Fibroblast of villous mesenchyme (primary cell): ENCODE measurements at places on chromosomes 12 and 14. TPM values are rescaled to one million over a fixed set of nuclear protein-coding genes. Genes with fewer than 3 reads are reported as not detected.
A peak's percentile ranks its signal among the peaks of the same experiment; 100 is the strongest.

CMKLR1 gene
- total RNA-seq = 1.7 and 1.9 TPM in 2 replicates

SMAGP gene
- 5.2 and 8.4 TPM in 2 replicates for total RNA-seq

RNASE4 gene
- total RNA-seq = 6.9 and 7.4 TPM in 2 replicates

LRFN5 gene
- total RNA-seq = 0.97 and 1.7 TPM in 2 replicates

RASAL1 gene
- total RNA-seq = not detected in 2 replicates

TRIM9 gene
- 0.64 TPM in 1 of 2 replicates, not detected in the other for total RNA-seq

PLEK2 gene
- total RNA-seq = 2.2 and 4.5 TPM in 2 replicates

PPFIBP1 gene
- total RNA-seq = 69.1 and 71.2 TPM in 2 replicates

LALBA gene
- total RNA-seq = not detected in 2 replicates

GRCh38 chr14:49915085-49915484, 22.2 kb downstream of the ARF6 start:
- DNase-seq = no peak

GRCh38 chr12:113479590-113480335, 8.1 kb upstream of the LHX5 start:
- DNase-seq = peak; percentile 30

GRCh38 chr14:101120641-101121507, 217.4 kb upstream of the RTL1 start:
- DNase-seq = no peak

- DNase-seq = no peak
Observed at GRCh38 chr12:117331691-117332090, 29.7 kb downstream of the NOS1 start.

GRCh38 chr14:53938136-53938837, 18.3 kb downstream of the BMP4 start:
- no peak for DNase-seq

GRCh38 chr12:120625557-120626419, 14.6 kb upstream of the CABP1 start:
- no peak for DNase-seq

DNA sequence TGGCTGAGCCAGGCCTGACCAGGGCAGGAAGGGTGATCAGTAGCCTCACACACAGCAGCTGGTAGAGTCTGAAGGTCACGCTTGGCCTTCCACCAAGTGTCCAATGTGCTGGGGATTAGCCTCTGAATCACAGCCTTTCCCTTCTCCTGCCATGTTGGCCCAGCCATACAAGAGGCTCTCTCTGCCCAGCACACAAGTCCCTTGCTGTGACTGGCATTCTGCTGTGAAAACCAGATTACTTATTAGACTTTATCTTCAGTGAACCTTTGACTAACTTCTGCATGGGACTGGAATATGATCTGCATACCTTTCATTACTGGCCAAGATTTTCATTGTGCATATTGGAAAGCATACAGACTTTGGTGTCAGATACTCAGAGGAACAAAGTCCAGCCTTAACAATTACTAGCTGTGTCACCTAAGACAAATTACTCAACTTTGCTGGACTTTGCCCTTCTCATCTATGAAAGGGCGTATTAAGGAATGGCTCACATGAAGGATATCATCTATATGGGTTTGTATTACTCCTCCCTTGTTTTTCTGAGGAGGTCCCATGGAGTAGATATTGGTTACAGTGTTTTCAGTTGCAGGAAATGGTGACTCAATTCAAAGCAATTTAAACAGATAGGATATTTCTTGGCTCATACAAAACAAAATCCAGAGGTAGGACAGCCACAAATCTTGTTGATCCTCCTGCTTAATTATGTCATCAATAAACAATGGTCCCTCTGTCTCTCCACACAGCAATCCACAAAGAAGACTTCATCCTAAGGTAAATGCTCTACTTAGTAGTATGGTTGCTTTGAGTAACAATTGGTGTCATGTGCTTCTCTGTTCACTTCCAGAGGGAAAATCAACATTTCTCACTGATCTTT, 99.6 kb downstream of the DYRK2 start:
- DNase-seq = peak; percentile 41

GRCh38 chr12:52956987-52957386, 8.1 kb downstream of the KRT18 start:
- DNase-seq = no peak

DNA sequence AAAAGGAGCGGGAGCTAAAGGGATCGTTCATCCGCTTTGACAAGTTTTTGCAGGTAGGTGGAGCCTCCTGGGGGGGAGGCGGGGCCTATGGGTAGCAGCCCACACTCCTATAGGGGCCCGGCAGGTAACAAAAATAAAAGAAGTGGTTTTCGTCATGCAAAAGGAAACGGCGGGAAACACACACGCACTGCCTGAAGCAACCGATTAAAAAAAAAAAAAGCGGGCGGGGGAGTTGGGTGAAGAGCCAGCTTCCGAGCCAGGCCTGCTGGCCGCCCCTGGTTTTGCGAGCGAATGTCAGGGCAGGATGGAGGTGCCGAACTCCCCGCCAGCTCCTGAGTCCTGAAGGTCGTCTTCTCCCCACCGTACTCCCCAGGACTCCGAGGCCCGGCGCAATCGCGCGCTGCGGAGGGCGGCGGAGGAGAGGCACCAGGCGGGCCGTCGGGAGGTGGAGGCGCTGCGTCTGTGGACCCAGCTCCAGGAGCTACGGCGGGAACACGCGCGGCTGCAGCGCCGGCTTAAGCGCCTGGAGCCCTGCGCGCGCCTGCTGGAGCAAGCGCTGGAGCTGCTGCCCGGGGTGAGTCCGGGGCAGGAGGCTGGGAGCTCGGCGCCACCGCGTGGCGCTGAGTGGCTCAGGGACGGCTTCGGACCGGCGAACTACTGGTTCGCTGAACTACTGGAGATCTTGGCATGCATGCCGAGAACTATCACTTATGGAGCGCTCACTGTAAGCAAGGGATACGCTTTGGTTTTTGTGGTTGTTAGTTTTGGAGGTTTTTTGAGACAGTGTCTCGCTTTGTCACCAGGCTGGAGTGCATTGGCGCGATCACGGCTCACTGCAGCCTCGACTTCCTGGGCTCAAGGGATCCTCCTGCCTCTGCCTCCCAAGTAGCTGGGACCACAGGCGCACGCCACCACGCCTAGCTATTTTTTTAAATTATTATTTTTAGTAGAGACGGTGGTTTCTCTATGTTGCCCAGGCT, 3.6 kb downstream of the CFAP73 start:
- peak; percentile 71 for DNase-seq

- peak; percentile 73 for DNase-seq
Observed at GRCh38 chr12:29611906-29612305, 114.4 kb upstream of the OVCH1 start.

- peak; percentile 43 for DNase-seq
Observed at GRCh38 chr12:91778091-91778832, 367.4 kb downstream of the BTG1 start.

DNA sequence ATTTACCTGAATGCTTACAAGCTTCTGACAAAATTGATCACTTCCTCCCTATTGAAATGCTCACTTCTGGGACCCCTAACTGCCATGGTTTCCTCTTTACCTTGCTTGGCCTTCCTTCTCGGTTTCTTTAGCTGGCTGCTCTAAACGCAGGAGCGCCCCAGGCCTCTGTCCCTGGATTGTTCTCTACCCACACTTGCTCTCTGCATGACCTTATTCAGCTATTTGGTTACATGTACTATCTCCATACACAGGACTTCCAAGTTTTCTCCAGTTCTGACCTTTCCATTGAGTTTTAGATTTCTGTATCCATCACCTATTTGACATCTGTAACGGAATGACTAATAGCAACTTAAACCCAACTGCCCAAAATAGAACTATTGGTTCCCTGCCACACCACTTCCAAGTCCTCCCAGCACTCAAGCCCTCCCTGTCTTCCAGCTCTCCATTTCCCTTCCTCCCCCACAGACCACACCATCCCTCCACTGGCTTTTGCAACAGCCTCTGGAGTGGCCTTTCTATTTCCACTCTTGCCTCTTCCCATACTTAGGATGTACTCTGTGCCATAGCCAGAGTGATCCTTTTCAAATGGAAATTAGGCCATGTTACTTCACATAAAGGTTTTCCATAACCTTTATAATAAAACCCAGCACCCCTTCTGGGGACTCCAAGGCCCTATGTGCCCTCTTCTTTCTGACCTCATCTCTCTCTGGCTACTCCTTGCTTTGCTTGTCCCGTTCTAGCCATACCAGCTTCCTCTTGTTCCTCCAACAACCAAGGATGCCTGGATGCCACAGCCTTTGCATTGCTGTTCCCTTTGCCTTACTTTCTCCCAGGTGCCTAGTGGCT, 202.2 kb downstream of the AEBP2 start:
- DNase-seq = peak; percentile 13

DNA sequence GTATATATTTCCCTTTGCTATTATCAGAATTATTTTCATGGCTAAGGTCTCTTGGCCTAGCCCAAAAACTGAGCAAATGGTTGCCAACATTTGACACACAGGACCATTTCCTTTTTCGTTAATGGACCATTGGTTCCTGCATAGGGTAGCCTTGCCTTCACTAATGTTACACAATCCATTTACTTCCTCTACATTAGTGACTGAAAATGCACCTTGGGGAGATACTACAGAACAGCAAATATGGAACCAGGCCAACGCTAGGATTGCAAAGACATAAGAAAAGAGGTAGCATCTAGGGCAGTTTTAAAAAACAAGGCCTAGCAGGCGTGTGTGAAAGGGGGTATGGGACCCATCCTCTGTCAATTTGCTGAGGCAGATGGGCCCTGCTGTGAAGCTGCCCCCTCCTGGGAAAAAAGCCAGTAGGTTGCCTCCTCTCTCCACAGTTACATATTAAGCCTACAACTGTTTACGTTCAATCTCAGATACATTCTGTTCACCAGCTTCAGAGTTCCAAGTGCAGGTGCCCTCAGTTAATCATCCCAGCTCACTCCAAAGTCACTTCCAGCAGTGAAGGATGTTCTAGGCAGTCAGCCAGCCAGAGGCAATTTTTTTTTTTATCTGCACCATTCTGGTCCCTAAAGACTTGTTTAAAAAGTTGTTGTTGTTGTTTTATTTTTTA, 15.0 kb downstream of the AQP6 start:
- no peak for DNase-seq

DNA sequence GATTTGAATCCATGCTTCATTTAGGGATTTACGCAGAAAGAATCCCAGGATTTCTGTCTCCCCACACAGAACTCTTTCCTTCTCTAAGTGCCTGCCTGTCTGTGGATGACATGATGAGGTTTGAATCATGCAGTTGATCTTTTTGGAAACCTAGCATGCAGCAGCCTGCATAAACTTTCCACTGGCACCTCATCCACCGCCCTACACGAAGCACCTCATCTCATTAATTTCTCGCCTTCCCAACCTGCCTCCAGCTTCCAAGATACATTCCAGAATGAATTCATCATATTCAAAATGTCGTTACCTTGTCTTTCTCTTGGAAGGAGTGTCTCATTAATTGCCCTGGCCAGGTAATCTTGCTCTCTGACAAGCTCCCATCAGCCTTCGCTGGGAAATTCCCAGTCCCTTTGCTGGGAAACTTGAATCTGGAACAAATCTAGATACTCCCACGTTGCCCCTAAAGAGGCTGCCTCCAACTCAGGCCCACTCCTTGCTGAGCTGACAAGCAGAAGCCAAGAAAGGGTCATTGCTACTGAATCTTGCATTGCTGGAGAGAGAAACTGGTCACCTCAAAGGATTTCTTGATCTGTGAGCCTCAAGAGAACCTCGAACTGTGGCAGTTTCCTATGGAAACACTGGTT, 48.2 kb downstream of the SERPINA3 start:
- DNase-seq = no peak

GRCh38 chr14:87178277-87178676, 814.7 kb downstream of the GALC start:
- no peak for DNase-seq

DNA sequence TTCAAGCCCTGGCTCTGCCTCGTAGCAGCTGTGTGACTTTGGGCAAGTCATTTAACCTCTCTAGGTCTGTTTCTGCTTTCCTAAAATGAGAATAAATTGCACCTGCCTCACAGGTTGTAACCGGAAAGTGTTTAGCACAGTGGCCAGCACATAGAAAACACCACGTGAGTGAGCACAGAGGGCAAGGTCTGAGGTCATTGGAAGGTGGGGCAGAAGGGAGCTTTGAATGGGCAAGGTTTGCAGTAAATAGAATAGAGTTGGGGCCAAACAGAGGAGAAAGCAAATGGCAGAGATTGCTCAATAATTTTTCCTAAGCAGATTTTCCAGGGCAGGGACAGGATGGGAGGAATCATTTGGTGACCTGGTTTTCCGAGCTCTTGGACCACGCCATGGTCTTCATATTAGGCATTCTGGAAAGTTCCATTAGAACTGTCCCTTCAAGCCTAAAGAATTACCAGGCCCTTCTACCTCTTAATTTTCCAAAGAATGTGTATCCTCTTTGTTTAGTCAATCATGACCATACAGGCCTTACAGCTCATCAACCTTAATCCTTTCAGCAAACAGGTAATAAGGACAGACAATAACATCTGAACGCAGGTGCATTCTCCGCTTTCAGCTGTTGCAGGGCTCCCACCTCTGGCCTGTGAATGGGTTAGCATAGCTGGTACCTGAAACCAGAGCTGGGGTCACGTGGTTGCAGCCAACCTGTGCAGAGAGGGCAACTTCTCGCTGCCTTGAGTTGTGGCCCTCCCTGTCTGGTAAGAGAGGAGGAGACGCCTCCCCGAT, 53.8 kb downstream of the VWF start:
- DNase-seq = no peak

DNA sequence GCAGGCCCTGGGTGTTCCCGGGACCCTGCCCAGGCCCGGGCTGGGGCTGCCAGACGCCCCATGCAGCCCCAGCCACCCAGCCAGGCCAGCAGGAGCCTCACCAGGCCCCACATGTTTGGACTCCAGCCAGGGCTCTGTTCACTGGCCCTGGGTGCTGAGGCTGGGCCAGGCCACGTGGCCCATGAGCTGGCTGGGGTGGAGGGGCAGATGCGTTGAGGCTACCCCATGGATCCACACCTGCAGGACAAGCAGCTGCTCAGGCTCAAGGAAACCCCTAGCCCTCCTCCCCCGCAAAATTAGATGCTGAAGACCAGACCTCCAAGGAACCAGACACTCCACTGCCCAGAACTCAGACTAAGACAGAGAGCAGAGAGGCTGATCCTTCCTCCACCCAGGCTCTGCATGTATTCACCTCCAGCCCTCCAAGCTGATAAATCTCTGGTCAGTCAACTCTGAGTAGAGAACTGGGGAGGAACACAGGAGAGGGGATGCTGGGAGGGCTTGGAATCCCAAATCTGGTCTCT, 1.6 kb downstream of the CDH24 start:
- DNase-seq = peak; percentile 59

DNA sequence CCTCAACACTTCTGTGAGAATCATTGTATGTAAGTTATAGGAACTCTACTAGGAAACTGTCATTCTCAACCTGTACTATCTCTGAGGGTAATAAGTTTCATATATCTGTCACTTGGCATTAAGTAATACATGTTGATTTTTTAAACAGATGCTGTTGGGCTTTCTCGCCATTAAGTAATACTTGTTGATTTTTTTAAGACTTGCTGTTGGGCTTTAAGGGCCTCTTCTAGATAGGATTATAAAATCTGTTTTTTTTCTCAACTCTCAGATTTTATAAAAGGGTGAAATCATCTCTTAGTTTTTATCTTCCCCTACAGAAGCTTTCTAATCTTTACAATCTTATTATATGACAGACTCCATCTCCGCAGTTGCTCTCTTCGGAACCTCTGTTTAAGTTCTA, 5.6 kb downstream of the WASHC4 start:
- peak; percentile 73 for DNase-seq

DNA sequence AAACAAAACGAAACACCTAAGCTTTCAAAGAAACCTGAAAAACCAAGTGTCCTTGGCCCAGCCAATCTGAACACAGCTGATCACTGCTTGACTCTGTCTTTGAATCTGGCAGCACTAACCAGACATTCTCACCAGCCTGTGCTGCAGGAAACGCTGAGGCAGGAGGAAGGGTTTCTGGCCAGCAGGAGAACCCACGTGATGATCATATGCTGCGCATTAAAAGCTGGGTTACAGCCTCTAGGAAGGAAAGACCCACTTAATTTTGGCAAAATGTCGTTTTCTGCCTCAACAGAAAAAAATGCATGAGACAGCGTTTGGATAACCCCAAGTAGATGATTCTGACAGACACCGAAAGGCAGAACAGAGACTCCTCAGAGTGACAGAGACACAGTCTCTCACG, 9.8 kb downstream of the APPL2 start:
- DNase-seq = peak; percentile 89
